ENCODE measurements at places on chromosomes 16 and 17.

GRCh38 chr17:81391293-81391935, 3.8 kb upstream of the BAHCC1 start:
- no peak for DNase-seq

DNA sequence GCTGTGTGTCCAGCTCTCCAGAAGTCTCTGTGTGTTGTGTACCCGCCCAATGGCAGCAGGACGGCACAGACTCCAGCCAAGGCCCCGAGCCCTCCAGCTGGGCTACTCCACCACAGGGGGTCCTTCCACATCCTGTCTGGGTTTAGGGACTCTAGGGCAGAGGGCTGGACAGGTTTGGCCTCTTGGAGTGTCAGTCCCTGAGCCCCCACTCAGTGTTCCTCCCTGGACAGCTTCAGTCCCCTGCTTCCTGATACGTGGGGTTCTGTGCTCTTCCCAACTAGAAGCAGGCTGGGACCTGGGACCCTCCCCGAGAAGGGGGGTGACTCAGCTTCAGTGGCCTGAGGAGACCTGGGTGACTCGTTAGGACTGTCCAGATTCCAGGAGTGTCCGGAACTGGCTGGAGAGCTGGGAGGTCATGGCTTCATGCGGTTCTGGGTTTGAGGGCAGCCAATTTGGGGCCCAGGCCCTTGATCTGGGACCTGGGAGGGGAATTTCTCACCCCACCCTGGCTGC, 4.2 kb downstream of the CDK3 start:
- no peak for DNase-seq

- no peak for DNase-seq
Measured at GRCh38 chr17:78838574-78839005, 2.0 kb downstream of the USP36 start.

GRCh38 chr17:50027881-50028735, 27.8 kb upstream of the ITGA3 start:
- no peak for DNase-seq

DNA sequence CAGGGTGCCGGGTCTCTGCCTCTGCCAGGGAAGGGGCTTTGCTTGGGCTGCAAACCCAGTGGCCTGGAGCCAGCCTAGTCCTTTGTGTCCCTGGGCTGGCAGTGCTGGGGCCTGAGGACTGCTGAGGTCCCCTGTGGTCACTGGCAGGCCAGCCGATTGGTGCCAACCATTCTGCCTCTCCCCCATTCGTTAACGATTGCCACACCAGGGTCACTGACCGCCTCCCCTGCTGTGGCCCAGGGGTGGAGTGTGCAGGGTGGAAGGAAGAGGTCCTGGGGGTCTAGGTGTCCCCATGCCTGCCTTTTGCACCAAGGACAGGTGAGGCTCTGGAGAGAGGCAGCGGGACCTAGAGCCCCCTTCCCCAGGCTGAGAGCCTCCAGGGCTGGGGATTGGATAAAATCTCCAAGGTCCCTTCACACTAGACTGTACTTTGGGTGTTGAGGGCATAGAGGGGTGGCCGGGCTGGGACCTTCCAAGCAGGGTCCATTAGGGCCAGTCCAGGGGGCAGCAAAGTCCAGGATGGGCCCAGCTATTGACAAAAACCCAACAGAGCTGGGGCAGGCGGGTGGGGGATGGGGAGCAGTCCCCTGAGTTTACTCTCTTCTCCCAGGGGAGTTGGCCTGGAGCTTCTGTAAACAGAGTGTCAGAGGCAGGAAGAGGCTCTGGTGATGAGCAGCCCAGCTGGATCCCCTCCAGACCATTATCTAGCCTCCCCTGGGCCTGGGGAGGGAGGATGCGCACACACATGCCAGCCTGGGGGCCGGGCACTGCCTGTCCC, 1.1 kb downstream of the VASN start:
- no peak for DNase-seq

- no peak for DNase-seq
Measured at GRCh38 chr16:75054556-75054947, 55.7 kb downstream of the ZNRF1 start.
